HepG2 (cell line): ENCODE measurements at places on chromosomes 7 and 10.

- no peak overlapping the region for H3K27ac ChIP-seq
- H3K4me1 ChIP-seq = no peaks in the 10 kb centered on the region
- no peak for DNase-seq
- H3K4me3 ChIP-seq = no peak overlapping the region
Observed at GRCh38 chr7:144164784-144165183, 18.5 kb upstream of the CTAGE4 start.

- H3K27me3 ChIP-seq = no peaks in the 10 kb centered on the region
- H3K4me1 ChIP-seq = peaks cover 20% of the 10 kb centered on the region
- H3K4me3 ChIP-seq = peak overlapping the region; percentile 65
- peak overlapping the region; percentile 14 for H3K27ac ChIP-seq
- DNase-seq = peak; percentile 36
Observed at GRCh38 chr10:88880282-88881076, 434 bp downstream of the STAMBPL1 start.

DNA sequence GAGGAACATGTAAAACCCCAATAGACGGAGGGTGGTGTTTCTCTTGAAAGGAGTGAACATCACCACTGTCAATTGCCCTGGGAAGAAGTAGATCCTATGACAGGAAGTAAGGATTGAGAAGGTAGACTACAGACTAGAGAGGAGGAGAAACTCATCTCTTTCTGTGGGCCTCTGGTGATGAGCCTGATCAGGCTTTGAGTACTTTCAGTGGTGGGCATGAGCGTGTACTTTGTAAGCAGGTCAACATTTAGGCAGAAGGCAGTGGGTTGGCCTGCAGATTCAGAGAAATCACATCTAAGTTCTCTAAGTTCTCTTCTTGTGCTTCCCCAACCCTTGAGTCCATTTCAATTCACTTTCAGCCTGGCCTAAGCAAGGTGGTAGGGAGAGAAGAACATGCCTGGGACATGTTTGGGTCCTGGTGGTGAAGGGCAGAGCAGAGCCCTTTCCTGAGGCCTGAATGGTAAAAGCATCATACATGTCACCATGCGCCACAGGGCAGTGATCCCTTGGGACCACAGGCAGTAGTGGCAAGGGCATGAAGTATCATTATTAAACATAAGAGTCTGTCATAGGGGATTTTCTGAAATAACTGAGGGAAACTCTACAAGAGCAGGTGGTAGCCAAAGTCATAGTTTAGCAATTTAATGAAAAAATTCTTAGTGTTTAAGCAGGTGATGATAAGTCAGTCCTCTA is 56.4 kb upstream of the ANKRD1 start:
- peaks cover 4% of the 10 kb centered on the region for H3K4me1 ChIP-seq
- H3K27me3 ChIP-seq = no peaks in the 10 kb centered on the region
- no peak overlapping the region for H3K4me3 ChIP-seq

- no peaks in the 10 kb centered on the region for H3K36me3 ChIP-seq
- DNase-seq = no peak
- no peak overlapping the region for H3K27ac ChIP-seq
- no peaks in the 10 kb centered on the region for H3K4me1 ChIP-seq
- no peak overlapping the region for H3K4me3 ChIP-seq
- no peaks in the 10 kb centered on the region for H3K27me3 ChIP-seq
Observed at GRCh38 chr7:86664991-86665390, 21.3 kb downstream of the GRM3 start.
